Upper lobe of left lung (tissue), 6 donors: ENCODE measurements at places on chromosomes 6 and 20. TPM values are rescaled to one million over a fixed set of nuclear protein-coding genes. Genes with fewer than 3 reads are reported as not detected.

Gene CNR1
- total RNA-seq = 7.3 TPM

Gene NOX3
- total RNA-seq = not detected

Gene LCA5
- 5.1 TPM for total RNA-seq

Gene MYB
- 4.4 TPM for total RNA-seq

Gene NR2E1
- not detected for total RNA-seq

Gene RSPO3
- 6.7 TPM for total RNA-seq
